ENCODE measurements at places on chromosomes 5 and 9.

- no peak for DNase-seq
These were observed 53.7 kb downstream of the TGFBR1 start for GRCh38 chr9:99158629-99159028.

DNA sequence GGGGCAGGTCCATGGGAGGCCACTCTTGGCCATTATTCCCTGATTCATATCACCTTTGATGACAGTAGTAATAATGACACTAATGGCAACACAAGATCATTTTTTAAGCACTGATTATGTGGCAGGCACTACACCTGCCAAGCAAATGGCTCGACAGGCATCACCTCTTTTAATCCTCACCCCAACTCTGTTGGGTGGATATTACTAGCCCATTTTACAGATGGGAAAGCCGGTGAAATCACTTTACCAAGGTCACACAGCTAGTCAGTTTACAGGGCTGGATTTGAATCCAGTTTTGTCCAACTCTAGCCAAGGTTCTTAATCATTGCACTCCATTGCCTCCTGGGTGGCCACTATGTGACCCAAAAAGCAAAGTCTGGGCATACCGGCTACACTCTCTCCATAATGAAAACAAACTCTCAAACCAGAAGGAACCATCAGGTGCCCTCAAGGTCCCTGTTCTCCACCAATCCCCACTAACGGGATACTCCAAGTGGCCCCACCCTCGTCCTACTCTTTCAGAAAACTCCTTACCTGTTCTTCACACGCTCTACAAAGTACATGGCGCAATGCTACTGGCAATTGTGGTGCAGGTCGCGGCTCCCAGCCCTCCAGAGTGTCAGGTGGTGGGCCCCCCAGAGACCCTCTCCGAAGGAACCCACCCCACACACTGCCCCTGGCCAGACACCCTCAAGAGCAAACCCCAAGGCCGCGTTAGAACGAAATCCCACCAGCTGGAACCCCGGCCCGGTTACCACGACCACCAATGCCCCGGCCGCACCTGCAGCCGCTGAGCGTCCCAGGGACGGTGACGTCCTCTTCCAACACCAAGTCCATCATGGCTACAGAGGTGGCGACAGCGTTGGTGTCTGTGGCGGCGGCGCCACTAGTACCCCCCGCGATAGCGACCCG is 572 bp downstream of the CDK5RAP2 start:
- DNase-seq: no peak

- DNase-seq: peak; percentile 12
These were observed 212.2 kb downstream of the PCSK1 start for GRCh38 chr5:96220610-96221390.

- no peak for DNase-seq
These were observed 29.7 kb downstream of the SLC36A1 start for GRCh38 chr5:151477101-151477500.

DNA sequence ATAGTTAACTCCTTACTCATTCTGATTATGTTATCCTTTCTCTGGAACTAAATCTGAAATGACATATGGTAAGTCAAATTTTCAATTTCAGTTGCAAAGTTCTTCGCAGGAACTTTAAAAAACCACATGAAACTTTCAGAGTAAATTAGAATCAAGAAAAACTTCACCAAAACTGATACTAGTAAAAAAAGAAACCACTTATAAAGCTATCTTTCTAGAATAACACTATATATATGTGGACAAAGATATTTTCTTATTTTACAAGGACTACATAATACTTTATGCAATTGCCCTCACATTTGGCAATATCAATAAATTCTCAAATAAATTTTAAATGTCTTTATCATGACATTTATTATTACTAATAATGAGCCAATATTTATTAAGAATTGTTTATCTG is 1847.1 kb upstream of the NUDT12 start:
- DNase-seq: no peak

DNA sequence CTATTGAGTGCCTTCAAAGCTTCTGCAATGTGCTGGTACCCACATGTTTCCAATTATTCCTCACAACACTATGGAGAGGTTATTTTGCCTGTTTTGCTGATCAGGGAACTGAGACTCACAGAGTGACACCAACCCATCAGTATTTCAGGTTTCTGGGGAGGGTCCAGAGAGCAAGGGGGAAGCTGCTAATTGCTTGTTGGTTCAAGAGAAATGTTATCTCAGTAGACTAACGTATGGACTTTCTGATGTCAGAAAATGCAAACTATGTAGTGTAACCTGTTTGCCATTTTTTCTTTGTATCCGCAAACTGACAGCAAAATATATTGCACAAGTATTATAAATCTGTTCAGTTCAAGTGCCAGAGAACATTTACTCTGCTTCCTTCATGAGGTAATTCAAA is 108.3 kb upstream of the MSX2 start:
- no peak for DNase-seq

- DNase-seq: no peak
These were observed 103.4 kb downstream of the TRIO start for GRCh38 chr5:14246350-14247053.

Data from stimulated activated CD4-positive, alpha-beta T cell treated with anti-CD3 and anti-CD28 coated beads, Interleukin-1b, Interleukin-23, amount 100 ng/mL, for 48 hours (primary cell).